ENCODE measurements at places on chromosomes 6 and 20.

DNA sequence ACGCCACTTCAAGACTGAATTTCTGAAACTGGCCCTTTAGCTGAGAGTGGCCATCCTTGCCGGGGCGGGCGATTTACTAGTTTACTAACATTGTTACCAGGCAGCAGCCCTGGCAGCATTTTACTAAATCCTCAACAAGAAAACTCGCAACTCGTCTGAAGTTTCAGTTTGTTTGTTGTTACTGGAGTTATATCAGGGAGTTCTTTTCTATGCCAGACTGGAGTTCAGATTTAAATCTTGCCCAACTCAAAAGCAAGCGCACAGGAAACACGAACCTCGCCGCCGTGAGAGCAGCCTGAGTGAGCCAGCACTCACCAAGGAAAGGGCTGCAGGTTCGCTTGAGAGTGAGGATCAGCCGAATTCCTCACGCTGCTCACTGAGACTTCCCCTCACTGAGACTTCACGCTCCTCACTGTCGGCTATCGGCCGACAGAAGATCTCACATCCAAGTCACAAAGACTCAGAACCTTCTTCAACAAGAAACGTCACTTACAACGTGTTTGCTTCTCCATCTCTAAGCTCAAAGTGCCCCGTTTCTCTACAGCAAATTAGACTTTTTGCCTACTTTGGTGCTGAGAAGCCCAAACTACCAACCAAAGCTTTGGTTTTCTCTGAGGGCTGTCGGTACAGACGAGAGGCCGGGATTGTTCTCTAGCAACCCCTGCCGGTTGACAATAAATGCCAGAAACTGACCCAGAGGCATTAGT is 78.9 kb downstream of the OLIG3 start:
- peak; percentile 8 for DNase-seq

GRCh38 chr6:20755631-20756030 is 221.4 kb downstream of the CDKAL1 start:
- no peak for DNase-seq

GRCh38 chr20:45998761-45999160 is 9.9 kb upstream of the MMP9 start:
- no peak for DNase-seq

DNA sequence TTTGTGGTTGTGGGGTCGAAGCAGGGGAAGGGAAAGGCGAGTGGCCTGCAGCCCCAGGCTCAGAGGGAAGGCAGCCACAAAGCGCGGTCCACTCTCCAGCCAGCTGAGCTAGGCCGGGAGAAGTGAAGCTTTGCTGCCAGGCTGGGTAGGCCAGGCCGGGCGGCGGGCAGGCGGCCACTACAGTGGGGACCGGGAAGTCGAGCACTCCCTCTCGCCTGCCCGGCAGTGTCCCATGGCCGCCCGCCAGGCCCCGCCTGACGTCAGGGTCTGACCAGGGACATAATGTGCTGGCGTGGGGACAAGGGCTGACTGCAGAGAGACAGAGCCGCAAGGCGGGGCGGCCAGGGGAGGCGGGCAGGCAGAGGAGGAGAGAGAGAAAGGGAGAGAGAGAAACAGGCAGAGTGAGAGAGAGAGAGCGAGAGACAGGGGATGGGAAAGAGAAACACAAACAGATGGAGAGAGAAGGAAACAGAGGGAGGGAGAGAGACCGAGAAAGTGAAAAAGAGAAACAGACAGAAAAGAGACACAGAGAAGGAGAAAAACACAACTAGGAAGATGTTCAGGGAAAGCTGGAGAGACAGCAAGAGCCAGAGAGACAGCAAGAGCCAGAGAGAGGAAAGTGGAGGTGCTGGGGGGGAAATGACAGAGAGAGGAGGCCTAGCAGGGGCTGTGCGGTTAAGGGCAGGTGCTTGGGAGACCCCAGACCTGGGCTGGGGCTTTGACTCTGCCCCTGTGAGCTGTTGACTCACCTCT is 94.5 kb upstream of the PTPN1 start:
- peak; percentile 97 for DNase-seq

DNA sequence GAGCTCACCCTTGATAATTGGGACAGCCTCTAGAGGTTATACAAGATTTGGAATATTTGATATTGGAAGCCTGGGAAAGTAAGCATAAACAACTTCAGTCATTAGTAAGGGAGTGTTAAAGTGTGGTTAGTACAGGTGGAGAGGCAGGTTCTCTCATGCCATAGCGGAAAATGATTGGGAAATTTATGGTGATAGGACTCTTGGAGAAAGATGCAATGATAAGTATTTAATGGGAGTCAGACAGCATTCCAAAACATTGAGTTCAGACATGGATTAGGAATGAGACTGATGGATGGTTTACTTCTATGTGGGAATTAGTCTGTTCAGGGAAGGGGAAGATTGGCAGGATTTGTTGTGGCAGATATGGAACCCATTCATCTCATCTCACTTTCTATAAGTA is 152.7 kb downstream of the MCHR2 start:
- DNase-seq: no peak

DNA sequence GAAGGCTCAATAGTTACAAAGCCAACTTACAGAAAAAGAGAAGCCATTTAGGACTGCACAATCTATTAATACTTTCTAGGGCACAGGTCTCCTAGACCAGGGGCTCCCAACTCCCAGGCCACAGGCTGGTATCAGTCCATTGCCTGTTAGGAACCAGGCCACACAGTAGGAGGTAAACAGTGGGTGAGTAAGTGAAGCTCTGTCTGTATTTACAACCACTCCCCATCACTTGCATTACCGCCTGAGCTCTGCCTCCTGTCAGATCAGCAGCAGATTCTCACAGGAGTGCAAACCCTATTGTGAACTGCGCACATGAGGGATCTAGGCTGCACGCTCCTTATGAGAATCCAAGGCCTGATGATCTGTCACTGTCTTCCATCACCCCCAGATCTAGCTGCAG is 22.5 kb downstream of the TRAF3IP2 start:
- no peak for DNase-seq

DNA sequence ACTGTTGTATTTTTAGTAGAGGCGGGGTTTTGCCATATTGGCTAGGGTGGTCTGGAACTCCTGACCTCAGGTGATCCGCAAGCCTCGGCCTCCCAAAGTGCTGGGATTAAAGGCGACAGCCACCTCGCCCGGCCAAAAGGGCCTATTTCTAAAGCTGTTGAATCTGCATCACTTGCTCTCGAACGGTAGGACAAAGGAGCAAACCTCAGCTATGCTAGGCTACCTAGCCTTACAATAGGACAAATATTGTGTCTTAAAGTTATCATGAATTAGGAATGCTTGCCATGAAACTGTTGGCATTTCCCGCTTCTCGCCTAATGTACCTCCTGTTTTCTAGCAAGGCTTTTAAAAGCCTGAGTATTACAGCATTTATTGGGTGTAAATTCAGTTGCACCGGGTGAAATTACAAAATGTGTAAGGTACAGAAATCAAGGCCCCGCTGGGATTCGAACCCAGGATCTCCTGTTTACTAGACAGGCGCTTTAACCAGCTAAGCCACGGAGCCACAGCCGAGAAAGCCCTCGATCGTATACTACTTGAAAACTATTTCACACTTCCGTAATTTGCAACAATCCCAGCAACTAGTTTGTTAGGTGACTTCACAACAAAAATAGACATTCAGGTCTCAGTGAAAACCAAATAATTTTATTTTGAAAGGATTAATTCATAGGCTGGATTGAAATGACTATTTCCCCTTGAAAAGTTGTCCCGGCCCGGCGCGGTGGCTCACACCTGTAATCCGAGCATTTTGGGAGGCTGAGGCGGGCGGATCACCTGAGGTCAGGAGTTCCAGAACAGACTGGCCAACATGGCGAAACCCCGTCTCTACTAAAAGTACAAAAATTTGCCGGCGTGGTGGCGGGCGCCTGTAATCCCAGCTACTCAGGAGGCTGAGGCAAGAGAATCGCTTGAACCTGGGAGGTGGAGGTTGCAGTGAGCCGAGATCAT is 211.6 kb upstream of the ZNF184 start:
- DNase-seq: no peak

All from upper lobe of left lung (tissue), 6 donors.